ENCODE measurements at places on chromosomes 6 and 20.

GRCh38 chr6:5412663-5413062 lies 151.3 kb downstream of the FARS2 start:
- H3K27ac ChIP-seq: no peak overlapping the region
- no peaks in the 10 kb centered on the region for H3K4me1 ChIP-seq
- H3K27me3 ChIP-seq: no peaks in the 10 kb centered on the region
- DNase-seq: no peak
- peaks cover 25% of the 10 kb centered on the region for H3K36me3 ChIP-seq

- no peaks in the 10 kb centered on the region for H3K36me3 ChIP-seq
- H3K4me3 ChIP-seq: no peak overlapping the region
- no peak for DNase-seq
- H3K27ac ChIP-seq: no peak overlapping the region
- peaks cover 1% of the 10 kb centered on the region for H3K4me1 ChIP-seq
- H3K27me3 ChIP-seq: peaks cover 9% of the 10 kb centered on the region
These were observed 35.3 kb upstream of the PTGIS start for GRCh38 chr20:49603209-49603627.

DNA sequence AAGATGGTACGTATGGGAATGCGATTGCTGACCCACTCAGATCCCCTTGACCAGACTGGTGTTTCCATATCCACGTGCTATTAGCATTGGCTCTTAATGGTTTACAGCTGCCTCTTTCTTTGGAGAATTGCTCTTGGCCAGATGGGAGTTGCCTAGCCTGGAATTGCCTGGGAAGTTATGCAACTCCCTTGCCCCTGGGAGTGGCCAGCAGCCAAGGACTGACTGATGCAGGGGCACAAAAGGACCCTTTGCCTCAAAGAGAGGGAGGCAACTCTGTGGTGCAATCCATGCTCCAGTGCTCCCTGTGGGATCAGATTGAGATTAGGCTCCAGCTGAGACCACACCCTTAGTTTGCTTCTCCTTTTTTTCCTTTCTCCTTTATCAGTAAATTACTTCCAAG lies 203.5 kb upstream of the JAG1 start:
- H3K4me3 ChIP-seq: no peak overlapping the region
- no peak for DNase-seq

DNA sequence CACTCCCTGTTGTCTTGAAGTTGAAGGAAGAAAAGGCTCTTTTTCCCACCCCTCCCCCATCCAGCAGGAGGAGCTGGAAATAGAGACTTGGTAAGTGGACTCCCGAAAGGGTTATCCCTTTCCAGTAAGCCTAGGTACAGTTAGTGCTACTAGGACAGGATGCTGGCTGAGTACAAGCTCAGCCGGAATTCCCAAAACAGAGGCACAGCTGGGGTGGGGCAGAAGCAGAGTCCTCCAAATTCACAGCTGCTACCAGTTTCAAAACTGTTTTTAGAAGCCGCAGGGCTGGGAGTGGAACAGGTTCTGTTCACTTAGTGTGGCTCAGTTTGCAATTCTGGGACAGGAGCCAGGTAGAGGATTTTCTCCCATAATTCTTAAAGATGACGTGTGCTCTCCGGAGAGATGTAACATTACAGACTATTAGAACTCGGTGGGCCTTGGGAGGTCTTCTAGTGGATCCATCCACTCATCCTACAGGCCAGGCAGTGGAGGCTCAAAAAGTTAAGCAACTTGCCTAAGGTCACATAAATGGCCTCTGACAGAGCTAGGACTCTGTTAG lies 19.0 kb upstream of the UTRN start:
- H3K36me3 ChIP-seq: no peaks in the 10 kb centered on the region
- no peak overlapping the region for H3K27ac ChIP-seq
- H3K4me3 ChIP-seq: no peak overlapping the region
- no peaks in the 10 kb centered on the region for H3K27me3 ChIP-seq
- peaks cover 23% of the 10 kb centered on the region for H3K4me1 ChIP-seq

DNA sequence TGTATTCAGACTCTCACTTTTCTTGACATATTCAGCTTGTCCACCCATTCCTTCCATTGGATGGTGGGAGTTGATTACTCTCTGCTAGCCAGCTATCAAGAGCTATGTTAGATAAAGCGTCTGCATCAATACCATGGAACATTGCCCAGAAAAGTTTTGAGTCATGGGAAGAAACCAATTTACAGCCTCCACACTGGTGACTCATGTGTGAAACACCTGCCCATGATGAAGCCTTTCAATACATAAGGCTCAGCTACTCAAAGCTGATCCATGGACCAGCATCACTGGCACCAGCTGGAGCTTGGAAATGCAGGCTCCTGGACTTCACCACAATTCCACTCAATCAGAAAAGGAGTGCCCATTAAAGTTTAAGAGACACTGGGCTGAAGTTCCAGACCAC lies 16.1 kb downstream of the PLA2G7 start:
- no peaks in the 10 kb centered on the region for H3K36me3 ChIP-seq
- no peak for DNase-seq
